Foreskin keratinocyte (primary cell): ENCODE measurements at places on chromosomes 12 and 14. TPM values are rescaled to one million over a fixed set of nuclear protein-coding genes. Genes with fewer than 3 reads are reported as not detected.

- no peak for DNase-seq
Observed at GRCh38 chr14:20179880-20180279, 10.8 kb upstream of the OR11G2 start.

DNA sequence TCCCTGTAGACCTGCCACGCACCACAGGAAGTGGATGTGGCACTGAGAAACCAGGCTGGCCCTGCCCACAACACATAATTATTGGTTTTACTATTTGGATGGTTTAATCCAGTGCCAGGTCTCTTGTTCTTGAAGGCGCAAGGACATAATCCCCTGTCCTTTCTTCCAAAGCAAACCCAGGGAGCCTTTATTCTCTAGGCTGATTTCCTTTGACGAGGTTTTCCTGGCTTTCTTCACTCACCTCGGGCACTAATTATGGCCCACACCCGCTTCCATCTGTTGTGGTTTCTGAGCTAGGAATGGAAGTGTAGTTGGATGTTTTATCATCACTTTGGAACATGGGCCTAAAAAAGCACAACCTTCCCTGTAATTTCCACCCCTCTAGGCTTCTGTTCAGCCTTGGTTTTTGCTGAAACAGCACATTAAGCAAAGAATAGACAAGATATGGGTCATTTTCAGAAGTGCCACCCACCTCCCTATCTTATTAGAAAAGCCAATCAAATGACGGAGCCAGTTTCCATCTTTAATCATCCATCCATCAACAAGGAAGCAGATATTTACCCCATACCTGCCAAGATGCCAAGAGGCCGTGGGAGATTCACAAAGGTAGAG is 73.9 kb downstream of the PPP1R36 start:
- no peak for DNase-seq

DNA sequence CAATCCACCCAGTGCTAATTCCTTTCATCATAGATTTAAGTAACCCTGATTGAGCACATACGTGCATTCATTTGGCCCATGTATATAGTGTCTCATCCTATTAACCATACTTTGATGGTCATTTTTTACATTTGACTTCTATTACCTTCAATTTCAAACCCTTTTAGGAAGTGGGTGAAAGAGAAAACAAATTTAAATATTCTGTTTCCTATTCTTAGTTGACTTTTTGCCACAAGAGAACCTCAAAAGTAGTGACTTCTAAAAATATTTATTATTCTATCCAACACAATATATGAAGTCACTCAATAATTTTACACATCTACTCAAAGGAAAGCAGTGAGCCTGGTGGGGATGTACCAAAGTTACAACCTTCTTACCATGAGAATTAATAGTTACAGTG is 164.9 kb downstream of the CEP128 start:
- no peak for DNase-seq

The ACOT4 gene
- 1.1 and 1.2 TPM in 2 replicates for total RNA-seq

DNA sequence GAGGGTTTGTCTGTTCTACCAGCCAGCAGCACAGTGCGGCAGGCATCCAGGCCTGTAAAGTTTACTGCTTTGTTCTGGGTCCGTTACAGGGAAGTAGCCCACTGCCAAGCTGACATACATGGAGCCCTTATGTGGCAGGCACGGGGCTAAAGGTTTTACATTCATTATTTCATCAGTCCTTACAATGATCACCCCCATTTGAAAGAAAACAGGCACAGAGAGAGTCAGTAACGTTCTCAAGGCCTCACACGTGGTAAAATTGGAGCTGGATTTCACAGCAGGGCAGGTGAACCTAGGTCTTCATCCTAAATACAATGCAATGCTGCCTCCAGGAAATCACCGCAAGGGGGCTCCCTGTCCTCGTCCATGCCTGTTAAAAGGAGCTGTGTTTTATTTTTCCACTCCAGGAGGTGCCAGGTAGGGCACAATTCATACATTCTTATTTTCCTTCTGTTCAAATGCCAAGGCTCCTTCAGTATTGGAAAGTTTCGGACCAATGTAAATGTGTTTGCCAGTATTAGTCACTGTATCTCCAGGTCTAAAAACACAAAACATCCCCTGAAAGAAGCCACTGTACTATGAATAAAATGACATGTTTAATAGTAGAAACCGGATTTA is 172.2 kb upstream of the GZMB start:
- peak; percentile 36 for DNase-seq

DNA sequence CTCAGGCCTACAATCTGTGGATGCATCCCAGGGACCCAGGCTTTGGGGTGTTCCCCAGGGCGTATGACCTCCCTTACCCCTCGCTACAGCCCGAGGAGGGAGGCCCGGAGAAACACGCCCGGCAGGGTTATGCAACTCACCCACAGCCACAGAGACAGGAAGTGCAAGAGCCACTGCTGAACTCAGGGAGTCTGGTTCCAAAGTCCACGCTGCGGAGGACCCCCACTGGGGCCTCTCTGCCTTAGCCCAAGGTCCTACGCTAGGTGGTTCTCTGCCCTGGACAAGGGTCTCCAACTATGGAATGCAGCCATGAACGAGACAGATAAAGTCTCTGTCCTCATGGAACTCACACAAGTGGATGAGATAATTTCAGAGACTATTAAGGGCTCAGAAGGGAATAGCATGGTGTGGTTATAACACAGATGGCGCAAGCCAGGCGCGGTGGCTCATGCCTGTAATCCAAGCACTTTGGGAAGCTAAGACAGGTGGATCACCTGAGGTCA is 11.3 kb downstream of the SCARB1 start:
- DNase-seq, result no peak

GRCh38 chr14:57848353-57848752 is 17.5 kb downstream of the SLC35F4 start:
- no peak for DNase-seq

The GPR84 gene
- total RNA-seq, result 0.07 and 0.10 TPM in 2 replicates

The TAS2R13 gene
- 0.18 and 0.24 TPM in 2 replicates for total RNA-seq

DNA sequence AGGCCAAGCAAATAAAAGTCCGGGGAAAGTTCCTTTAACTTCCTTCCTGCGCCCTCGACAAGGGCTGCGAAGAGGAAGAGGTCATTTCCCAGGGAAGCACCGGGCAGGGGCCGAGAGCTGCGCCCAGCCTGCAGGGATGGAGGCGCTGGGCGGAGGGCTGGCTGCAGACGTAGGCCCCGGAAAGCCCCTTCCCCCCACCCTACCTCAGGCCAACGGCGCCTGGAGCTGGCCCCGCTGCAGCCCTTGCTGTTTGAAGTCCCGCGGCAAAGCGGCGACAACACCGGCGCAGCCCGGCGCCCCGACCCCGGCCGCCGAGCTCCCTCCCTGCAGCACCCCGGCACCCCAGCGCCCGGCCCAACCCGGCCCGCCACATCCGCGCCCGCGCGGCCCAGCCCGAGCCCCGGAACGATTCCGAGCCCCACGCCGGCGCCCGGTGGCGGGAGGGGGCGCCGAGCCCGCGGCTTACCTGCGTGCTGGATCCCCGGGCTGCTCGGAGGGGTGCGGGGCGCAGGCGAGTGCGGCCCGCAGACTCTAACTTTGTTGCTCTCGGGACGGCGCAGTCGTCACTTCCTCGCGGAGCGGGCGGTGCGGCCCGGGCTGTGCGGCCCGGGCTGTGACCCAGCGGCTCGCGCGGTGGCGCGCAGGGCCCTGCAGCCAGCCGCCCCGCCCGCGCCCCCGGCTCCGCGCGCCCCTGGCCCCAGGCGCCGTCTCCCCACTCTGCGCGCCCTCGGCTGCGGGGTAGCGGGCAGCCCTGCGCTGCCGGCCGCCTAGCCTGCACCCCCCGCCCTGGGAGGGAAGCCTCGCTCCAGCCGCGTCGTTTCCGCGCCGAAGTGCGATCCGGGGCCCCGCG is 64.8 kb upstream of the PTGR2 start:
- DNase-seq, result no peak

DNA sequence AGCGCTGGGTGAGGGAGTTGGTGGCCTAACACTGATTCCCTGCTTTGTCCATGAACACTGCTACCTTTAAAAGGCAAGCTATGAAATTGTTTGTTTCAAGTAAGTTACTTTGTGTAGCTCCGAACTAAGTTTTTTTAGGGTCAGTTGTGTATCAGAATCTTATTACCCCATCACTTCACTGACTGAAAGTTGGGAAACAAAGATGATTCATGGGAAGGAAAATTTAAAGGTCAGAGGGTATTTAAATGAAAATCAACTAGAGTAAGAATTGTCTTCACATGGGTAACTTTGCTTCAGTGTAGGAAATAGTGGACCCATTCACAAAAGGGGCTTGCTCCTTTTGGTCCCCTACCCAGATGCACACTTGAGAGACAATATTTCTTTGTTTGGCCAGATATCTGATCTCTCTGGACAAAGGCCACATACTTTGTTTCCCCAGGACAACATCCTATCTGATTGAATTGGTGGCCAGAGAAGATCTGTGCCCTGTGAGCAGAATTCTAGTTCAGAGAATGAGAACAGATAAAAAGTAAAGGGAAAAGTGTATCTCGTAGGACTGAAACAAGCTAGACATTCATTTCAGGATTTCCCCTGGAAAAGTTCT is 53.5 kb downstream of the RAB35 start:
- DNase-seq, result no peak

The ZC3H10 gene
- total RNA-seq, result 2.4 and 2.9 TPM in 2 replicates

DNA sequence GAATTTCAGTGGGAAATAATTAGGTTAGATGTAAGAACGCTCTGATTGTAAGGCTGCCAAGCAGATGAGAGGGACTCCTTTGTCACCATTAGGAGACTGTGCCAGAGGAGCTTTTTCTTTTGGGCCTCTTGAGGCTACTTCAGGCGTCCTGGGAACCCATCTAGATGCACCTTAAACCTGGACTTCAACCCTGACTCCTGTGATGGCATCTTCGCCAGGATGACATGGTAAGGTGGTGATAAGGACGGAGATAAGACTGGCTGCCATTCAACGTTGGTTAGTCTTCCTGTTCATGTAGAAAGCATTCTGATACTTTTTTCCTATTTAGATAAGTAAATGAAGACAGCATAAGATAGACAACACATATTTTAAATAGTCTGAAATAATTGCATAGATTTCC is 36.3 kb downstream of the STK38L start:
- no peak for DNase-seq

The RAD9B gene
- total RNA-seq, result 0.14 TPM in 2 replicates

- no peak for DNase-seq
Observed at GRCh38 chr12:121529184-121529583, 51.6 kb downstream of the KDM2B start.

- no peak for DNase-seq
Observed at GRCh38 chr12:12693111-12693671, 2.8 kb downstream of the GPR19 start.

The GALNT16 gene
- total RNA-seq, result not detected in 2 replicates

DNA sequence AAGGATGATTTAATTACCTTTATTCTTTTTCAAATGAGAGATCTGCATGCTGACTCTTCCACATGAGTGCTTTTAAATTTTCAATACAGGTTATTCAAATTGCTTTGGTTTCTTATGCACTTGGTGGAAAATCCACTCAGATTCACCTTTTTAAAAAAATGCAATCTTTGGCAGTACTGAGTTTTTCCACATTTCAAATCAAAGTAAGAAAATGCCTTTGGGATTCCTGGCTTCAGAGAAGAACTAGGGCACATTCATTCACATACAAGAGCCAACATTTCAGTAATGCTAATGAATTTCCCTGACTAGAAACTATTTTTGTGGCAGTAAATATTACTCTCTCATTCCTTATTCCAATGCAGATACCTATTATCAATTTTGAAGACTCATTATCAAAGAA is 342.2 kb downstream of the ETNK1 start:
- DNase-seq, result no peak

DNA sequence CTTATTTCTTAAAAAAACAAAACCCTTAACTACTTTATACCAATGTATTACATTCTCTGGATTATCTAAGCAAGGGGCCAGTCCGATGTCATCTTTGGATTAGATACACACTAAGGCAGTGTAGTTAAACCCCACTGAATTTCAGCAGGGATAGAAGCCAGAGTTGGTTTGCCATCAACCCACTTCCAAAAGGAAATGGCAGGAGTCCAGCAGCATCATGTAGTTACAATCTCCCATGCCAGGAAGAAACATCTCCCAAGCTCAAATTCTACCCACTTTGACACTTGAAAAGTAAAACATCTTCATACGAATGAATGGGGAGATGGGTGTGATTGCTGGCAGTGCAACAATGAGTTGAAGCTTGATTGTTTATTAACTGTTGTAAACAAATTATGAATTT is 203.5 kb upstream of the PLXNC1 start:
- no peak for DNase-seq
